ENCODE measurements at places on chromosomes 12 and 14.

DNA sequence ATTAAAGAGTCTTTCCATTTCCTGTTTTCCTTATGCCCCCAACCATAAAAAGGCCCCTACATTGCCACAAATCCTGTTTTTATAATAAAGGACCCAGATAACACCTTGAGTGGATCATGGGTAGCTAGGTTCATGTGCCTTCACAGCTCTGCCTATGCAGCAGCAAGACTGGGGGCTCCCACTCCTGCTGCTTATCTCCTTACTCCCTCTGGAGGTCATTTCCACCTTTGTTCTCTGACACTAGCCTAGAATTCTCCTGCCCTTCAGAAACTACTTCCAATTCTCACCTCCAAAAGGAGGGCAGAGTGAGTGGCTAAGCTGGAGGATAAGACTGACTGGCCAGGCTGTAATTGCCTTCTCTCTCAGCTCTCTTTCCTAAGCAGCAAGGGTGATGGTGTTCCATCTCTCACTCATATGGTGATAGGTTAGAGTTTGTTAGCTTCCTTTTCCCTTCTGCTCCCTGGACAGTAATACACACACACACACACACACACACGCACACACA, 20.0 kb upstream of the STAC3 start:
- no peak for DNase-seq

GRCh38 chr12:92614502-92614901, 88.3 kb upstream of the PLEKHG7 start:
- DNase-seq = no peak

DNA sequence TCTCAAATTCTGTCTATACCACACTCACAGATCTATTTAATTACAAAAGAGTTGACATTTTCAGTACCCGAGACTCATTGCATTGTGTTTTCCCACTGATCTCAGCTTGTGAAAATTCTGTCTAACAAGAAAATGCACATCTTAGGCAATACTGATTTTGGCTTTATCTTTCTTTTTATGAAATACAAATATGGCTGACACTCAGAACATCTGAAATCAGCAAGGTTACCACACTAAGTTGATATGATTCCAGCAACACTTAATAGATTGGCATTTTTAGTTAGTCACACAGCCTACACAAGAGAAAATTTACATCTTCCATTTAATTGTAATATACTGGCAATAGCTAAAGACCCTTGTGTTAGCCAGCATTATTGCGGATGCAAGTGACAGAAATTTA, 40.3 kb downstream of the PEX5 start:
- no peak for DNase-seq

DNA sequence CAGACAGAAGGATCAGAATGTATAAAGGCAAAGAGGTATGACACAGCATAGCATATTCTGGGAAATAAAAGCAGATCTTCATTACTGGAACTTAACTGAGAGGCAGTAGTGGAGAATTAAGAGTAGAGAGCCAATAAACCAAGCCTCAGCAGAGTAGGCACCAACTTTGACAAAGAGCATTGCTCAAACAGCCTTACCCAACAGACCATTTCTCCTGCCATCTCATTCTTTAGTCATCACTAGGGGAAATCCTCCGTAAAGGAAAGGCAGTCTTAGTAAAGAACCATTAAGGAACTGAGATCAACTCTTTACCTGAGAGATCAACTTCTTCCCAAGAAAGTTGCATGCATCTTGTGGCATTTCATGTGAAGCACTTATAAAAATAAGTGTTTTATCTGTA, 36.6 kb downstream of the SENP1 start:
- DNase-seq = no peak

DNA sequence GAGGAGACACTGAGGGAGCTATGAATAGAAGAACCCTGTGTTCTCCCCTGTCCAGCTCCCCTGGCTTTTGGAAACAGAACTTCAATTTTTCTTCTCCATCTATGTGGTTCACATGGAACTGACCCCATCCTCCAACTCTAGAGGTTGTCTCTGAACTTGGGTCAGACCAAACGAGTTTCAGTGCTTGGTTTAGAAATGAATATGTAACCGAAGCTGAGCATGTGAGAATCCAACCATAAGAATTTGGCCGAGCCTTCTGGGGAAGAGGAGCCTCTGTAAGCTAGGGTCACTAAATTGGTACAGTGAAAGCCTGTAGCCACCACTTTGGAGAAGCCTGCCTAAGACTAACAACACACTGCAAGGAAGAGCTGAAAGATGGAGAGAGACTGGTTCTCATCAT, 464.4 kb downstream of the ZFP36L1 start:
- no peak for DNase-seq

DNA sequence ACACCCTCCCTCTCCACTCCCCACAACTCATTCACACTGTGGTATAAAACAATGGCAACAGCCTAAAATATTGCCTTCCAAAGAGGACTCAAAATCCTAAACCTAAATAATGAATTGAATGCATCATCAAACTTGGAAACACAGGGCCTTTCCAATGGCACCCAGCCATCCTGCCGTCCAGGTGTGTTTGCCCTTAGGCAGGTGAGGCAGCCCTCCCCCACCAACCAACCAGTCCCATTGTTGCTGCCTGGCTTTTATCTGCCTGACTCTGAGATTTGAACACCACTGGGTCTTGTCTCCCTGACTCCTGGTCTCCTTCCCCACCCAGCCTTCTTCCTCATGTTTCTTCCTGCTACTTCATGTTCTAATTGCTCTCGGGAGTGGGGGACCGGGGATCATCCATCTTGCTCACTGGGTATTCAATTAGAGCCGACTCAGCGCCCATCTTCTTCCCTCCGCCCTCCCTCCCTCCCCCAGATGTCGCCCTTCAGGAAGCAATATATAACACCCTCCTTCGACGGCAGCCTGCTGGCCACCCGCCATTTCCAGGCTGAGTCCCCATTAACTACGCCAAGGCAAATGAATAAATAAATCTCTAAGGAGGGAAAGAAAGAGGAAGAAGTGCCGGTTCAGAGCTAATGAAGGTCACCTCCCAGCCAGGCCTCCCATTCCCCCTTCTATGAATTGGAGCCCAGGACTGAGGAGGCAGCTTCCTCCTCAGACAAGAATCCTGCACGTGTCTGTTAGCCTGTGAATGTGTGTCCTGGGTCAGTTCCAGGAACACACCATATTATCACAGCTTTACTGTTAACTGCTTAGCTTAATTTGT, 36.3 kb upstream of the NTF3 start:
- no peak for DNase-seq

GRCh38 chr12:3140284-3140683, 63.1 kb downstream of the TSPAN9 start:
- DNase-seq = no peak

- DNase-seq = no peak
Observed at GRCh38 chr14:71803539-71804260, 128.5 kb upstream of the RGS6 start.

DNA sequence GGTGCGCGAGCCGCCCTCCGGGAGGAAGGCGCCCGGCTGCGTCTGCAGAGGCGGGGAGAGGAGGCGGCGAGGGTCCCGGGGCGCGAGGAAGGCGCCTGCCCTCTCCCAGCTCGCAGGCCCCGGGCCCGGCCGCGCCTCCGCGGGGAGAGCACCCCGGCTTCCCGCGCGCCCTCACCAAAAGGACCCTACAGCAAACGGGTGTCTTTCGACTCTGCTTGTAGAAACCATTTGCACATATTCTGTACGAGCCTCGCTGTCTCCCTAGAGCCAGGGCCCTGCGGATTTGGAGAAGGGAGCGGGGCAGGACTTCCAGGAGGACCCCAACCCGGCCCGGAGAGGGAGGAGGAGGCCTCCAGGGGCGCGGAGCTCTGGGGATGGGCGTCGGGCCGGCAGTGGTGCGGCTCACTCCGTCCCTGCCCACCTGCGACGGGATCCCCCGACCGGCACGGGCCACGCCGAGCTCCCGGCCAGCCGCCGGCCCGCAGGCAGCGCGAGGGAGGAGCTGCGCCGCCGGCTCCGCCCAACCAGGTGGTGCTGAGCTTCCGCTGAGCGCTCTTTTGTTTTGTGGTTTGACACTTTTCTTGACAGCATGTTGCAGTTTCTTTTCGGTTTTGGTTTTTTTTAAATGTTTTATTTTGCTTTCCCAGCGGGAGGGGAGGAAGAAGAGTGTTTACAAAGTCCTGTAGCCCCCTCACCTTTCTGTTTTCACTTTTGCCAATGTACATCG, 103.3 kb upstream of the FKBP4 start:
- DNase-seq = no peak

- no peak for DNase-seq
Observed at GRCh38 chr12:75613981-75614380, 102.6 kb upstream of the KRR1 start.

- DNase-seq = no peak
Observed at GRCh38 chr14:22980672-22981089, 1.7 kb downstream of the AJUBA start.

- no peak for DNase-seq
Observed at GRCh38 chr14:61255968-61256367, 25.2 kb downstream of the TMEM30B start.
